ENCODE measurements at places on chromosomes 4 and X.

GRCh38 chr4:138805736-138806135, 209.8 kb upstream of the NOCT start:
- no peak for DNase-seq

DNA sequence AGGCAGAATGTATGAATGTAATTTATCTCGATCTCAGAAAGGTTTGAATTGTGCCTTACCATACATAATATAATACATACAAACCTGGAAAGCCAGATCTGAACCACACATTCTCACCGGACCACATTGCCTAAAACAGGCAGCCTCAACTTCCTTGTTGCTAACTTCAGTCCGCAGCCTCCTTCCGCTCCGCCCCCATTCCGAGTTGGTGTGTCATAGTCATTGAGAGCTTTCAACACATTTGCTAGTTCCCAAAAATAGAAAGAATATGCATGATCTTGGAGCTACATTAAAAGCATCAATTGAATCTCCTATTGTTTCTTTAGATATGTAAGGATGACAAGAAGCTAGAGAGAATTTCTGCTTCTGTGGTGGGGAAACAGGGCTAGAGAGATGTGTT, 127.2 kb downstream of the ARHGEF9 start:
- DNase-seq = no peak

DNA sequence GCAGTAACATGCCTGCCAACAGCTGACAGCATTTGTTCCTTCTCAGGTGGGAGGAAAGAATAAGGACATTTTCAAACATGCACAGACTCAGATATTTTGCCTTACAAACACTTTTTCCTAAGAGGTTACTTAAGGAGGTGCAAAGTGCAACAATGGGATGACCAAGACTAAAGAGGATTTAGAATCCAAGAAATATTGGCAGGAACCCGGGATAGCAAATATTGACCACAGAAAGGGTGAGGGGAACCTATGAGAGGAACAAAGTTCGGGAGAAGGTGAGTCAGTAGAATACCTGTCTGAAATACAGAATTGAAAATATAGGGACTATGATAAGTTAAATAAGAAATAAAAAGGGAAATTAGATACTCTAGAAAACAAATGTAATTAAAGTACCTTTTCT, 321.9 kb upstream of the EMCN start:
- no peak for DNase-seq

- no peak for DNase-seq
Observed at GRCh38 chrX:3659761-3660160, 53.7 kb downstream of the PRKX start.

DNA sequence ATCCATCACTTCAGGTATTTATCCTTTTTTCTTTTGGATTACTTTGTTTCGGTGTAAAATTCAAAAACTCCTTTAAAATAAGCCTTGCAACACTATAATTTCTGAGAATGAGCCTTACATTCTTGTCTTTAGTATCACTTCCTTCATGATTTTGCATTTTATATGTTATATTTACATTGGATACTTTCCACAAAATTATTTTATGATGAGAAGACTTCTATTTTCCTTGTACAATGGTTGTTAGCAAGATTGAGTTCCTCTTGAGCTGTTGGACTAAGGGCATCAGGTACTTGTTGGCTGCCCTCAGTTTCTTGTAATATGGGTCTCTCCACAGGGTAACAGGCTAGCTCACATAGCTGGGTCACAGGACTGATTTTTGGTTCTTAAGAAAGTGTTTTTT, 22.7 kb upstream of the HPGDS start:
- no peak for DNase-seq

All from stimulated activated CD4-positive, alpha-beta T cell treated with anti-CD3 and anti-CD28 coated beads, Interleukin-4, amount 100 ng/mL, for 48 hours (primary cell).